Stimulated activated CD4-positive, alpha-beta T cell treated with anti-CD3 and anti-CD28 coated beads, Interleukin-15, amount 100 ng/mL, for 1 hour (primary cell): ENCODE measurements at places on chromosomes 7 and 10.

DNA sequence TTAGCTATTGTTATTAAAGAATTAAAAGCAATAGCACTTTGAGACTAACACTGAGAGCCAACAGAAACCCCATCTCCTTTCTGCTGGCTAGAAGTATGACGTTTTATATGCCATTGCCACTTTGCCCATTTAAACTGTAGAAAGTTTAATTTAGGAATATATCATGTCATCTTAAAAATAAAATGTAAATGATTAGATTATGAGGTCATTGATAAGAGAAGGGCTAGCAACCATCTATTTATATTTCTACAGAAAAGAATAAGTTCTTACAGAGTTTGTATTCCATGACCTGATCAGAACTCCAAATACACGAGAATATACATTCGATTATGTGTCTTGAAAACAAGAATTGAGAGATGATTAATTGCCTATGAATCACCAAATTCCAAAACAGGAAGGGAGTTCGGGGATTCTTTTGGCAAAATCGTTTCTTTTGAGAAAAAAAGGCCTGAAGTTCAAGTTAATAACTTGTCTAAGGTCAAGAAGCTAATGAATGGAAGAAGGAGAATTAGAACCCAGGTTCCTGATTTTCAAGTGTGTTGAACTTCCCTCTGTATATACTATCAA, 227.0 kb downstream of the TRIL start:
- DNase-seq, result no peak

DNA sequence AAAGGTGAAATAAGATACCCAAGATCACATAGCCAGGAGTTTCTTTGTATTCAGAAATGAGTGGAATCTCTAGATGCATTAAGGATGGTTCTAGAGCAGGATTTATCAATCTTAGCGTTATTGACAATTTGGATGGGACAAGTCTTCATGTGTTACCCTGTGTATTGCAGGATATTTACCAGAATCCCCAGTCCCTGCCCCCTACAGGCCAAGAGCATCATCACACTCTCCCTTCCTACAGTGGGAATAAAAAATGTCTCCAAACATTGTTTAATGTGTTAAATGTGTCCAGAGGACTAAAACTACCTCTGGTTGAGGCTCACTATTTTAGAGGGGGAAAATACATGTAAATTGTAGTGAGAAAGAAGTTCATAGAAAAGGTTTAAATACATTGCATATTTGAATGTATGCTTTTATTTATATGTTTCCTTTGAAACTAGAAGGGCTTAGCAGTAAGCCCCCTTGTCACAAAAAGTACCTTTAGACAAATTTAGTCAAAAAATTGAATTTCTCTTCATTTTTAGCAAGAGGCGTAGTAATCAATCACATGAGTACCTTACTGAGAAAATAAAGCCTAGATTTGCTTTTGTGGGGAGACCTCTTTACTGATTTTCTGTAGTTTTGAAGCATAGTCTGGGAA, 141.2 kb downstream of the MLLT10 start:
- no peak for DNase-seq

DNA sequence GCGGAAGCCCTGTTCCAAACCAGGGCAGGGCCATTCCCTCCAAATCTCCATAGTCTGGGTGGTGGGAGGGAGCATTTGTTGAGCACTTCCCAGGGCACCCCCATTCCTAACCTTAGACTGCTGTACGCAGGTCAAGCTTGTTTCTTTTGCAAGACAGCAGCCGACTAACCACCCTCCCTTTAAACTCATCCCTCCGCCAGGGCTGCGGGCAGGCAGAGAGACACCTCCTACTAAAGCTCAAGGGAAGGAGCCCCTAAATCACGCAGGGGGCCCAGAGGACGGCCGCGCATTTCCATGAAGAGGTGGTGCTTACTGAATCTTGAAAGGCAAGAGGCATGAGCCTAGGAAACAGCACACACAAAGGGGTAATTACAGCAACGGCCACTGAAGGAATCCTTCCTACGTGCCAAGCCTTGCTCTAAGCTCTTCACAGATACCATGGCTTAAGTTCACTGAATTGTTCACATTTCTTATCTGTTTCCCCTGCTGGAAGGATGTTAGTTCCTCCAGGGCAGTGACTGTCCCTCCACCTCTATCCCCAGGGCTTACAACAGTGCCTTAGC, 90.0 kb downstream of the PROSER2 start:
- DNase-seq, result no peak

- no peak for DNase-seq
Measured at GRCh38 chr10:62130948-62131347, 137.7 kb downstream of the RTKN2 start.

GRCh38 chr10:48309711-48310226, 3.3 kb downstream of the MAPK8 start:
- DNase-seq, result no peak

GRCh38 chr10:71968553-71969474, 4.6 kb downstream of the CHST3 start:
- no peak for DNase-seq

DNA sequence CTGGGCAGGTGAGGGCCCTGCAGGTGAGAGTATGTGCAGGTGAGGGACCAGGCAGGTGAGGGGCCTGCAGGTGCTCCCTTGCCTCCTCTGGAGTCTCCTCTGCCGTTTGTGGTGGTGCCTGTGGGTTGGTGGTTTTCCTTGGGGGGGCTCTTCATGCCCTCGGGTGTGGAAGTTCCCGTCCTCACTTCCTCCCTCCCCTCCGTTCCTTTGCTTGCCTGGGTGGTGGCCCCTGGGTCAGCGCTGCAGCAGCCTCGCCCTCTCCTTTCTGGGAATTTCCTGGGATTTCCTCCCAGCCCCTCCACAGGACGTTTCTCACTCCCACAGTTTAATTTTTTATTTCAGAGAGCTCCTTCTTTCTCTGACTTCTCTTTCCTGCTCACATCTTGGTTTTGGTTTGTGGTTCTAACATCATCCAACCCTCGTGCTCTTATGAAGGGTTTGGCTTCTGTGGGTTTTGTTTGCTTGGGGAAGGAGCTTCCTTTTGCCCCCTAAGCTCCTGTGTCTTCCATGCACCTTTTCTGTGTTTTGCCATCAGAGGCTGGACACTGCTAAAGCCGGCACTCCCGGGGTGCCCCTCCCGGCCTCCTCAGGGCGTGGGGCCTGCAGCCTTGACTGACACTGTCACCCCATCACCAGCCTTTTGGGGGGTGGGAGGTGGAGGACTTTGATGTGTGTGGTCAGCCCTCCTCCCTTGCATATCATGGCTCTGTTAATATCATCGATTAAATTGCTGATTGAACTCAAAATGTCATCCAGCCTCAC, 29.2 kb upstream of the ADGRA1 start:
- no peak for DNase-seq
